ENCODE measurements at places on chromosomes 4 and X. TPM values are rescaled to one million over a fixed set of nuclear protein-coding genes. Genes with fewer than 3 reads are reported as not detected.

GRCh38 chrX:7904562-7904961 is 22.7 kb downstream of the PNPLA4 start:
- no peaks in the 10 kb centered on the region for H3K36me3 ChIP-seq
- H3K27ac ChIP-seq, result no peak overlapping the region
- DNase-seq, result no peak
- H3K4me1 ChIP-seq, result no peaks in the 10 kb centered on the region

- no peak overlapping the region for H3K4me3 ChIP-seq
- no peaks in the 10 kb centered on the region for H3K27me3 ChIP-seq
Measured at GRCh38 chrX:21738210-21738949, 19.5 kb downstream of the SMPX start.

DNA sequence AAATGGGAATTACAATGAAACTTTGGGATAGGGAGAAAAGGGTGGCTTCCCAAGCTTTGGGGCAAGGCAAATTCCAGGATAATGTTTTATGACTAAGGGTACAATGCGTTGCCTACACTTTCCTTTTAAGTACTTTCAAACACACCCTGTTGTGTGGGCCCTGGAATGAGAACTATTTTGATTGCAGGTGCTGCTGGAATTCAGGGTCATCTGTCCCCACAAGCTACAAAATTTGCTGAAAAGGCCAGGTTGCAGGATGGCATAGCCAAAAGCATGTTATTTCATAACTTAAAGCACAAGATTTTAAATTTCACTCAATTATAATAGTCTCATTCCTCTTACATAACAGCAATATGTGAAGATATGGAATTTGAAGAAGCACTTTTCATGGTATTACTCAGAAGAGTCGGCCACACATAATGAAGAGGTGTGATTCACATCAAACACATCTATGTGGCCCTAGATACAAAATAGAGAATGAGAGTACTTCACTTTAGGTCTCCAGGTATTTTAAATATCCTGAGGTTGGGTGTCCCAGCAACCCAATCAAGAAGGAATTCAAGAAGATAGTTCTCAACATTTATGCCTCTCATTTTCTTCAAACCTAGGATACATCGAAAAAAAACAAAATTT is 89.3 kb downstream of the APBB2 start:
- H3K27ac ChIP-seq, result peak overlapping the region; percentile 50
- no peaks in the 10 kb centered on the region for H3K36me3 ChIP-seq
- H3K27me3 ChIP-seq, result no peaks in the 10 kb centered on the region
- H3K4me3 ChIP-seq, result no peak overlapping the region

GRCh38 chr4:145098675-145099037 is 545 bp downstream of the ABCE1 start:
- peak; percentile 70 for DNase-seq
- H3K27me3 ChIP-seq, result no peaks in the 10 kb centered on the region
- H3K4me1 ChIP-seq, result peaks cover 53% of the 10 kb centered on the region

GRCh38 chrX:14362721-14363120 is 166.6 kb upstream of the GLRA2 start:
- no peaks in the 10 kb centered on the region for H3K27me3 ChIP-seq
- no peak overlapping the region for H3K4me3 ChIP-seq
- H3K36me3 ChIP-seq, result no peaks in the 10 kb centered on the region
- H3K27ac ChIP-seq, result no peak overlapping the region

DNA sequence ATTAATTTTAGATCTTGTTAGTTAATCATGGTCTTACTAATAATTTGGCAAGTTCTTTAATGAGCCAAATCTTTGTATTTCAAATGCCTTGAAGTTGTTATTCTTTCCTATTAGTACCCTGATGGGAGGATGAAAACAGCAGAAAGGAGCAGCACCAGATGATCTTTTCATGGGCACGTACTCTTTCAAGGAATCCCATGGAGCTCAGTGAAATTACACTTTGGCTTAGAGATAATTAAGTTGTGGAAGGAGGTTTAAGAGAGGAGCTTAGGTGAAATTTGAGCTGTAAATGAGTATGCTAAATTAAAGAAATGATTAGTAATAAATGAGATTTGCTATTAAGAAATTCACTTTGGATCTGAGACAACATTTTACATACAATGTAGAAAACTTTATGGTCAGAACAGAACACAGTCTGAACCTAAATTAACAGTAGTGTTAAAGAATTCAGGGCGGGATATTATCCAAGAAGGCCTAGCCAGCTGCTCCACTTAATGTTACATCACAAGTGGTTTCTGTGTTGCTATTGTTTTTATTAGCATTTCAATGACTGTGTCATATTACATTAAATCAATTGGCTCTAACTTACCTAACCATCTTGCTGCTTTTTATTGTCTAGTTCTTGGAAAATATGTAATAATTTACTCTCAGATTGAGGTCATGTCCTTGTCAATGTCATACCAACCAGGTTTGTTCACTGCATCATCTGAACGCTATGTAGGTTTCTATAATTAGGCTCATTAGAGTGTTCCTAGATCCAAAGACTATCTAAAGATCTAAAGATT is 3.9 kb downstream of the MTHFD2L start:
- no peaks in the 10 kb centered on the region for H3K27me3 ChIP-seq
- H3K36me3 ChIP-seq, result no peaks in the 10 kb centered on the region
- H3K4me3 ChIP-seq, result no peak overlapping the region
- H3K27ac ChIP-seq, result peak overlapping the region; percentile 16
- no peaks in the 10 kb centered on the region for H3K4me1 ChIP-seq

Gene REELD1
- polyA plus RNA-seq, result not detected

DNA sequence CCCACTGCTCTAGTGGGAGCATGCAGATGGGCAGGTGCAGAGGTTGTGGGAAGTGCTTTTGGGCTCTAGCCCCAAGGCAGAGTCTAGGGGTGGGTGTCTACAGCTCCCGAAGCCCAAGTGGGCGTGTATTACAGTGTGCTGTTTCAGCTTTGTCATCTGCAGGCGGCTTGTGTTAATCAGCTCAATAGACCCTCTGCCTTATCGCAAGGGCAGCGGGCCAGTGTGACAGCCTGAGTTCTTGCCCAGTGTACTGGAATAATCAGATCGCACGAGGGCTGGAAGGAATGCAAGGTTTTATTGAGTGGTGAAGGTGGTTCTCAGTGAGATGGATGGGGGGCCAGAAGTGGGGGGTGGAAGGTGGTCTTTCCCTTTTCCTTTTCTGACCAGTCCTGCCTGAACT is 529.4 kb upstream of the AMOT start:
- H3K36me3 ChIP-seq, result no peaks in the 10 kb centered on the region
- DNase-seq, result no peak
- H3K4me3 ChIP-seq, result no peak overlapping the region
- H3K4me1 ChIP-seq, result no peaks in the 10 kb centered on the region

GRCh38 chrX:40263014-40263560 is 165.3 kb upstream of the BCOR start:
- peaks cover 7% of the 10 kb centered on the region for H3K4me1 ChIP-seq
- H3K36me3 ChIP-seq, result no peaks in the 10 kb centered on the region
- peaks cover 3% of the 10 kb centered on the region for H3K27me3 ChIP-seq

Gene MAGEE1
- 0.60 TPM for polyA plus RNA-seq

Gene IL1RAPL1
- not detected for polyA plus RNA-seq

DNA sequence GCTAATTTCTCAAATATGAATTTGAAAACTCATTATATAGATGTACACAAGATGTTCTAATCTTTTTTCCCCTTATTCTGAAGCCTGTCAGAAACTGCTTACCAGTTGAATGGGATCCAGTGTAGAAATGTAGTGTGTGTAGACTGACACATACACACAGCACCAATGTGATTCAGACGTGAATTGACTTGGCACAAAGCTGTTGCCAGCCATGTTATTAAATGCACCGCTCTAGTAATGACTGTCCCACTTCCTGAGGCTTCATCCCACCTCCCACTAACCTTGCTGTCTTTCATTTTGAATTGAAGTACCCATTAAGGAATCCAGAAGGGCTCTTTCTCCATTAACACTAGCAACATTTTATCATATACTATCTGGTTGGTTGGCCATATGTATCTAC is 146.6 kb downstream of the PPA2 start:
- DNase-seq, result no peak
- no peaks in the 10 kb centered on the region for H3K27me3 ChIP-seq

Gene EREG
- 3.2 TPM for polyA plus RNA-seq

GRCh38 chrX:75748431-75748830 is 36.6 kb downstream of the MAGEE2 start:
- no peaks in the 10 kb centered on the region for H3K27me3 ChIP-seq
- H3K4me1 ChIP-seq, result no peaks in the 10 kb centered on the region
- no peak for DNase-seq
- no peaks in the 10 kb centered on the region for H3K36me3 ChIP-seq

- H3K27ac ChIP-seq, result no peak overlapping the region
- no peaks in the 10 kb centered on the region for H3K27me3 ChIP-seq
- H3K4me3 ChIP-seq, result no peak overlapping the region
- H3K36me3 ChIP-seq, result no peaks in the 10 kb centered on the region
- no peak for DNase-seq
Measured at GRCh38 chr4:68180849-68181526, 51.3 kb upstream of the TMPRSS11F start.
